ENCODE measurements at places on chromosomes 11 and 22.

GRCh38 chr22:23591201-23591791 lies 11.2 kb upstream of the IGLL1 start:
- no peak for DNase-seq

GRCh38 chr22:35318346-35319215 lies 18.9 kb downstream of the TOM1 start:
- no peak for DNase-seq

DNA sequence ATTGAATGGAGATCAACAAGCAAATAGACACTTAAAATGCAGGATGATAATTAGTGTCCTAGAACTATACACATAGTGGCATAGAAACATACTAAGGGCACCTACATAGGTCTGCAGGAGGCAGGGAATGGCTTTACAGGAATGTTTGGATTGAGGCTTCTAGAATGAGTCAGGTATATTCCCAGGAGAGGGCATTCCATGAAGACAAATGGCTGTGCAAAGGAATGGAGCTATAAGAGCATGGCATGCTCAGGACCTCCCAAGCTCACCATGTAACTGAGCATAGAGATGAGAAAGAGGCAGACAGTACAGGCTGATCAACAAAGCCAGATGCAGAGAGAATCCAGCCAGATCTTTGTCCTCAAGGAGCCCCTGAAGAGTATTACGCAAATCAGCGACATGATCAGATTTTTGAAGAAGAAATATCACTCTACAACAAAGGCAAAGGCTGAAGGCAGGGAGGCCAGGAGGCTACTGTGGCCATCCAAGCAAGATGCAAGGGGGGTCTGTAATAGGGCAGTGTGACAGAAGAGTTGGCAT lies 211.1 kb upstream of the MTNR1B start:
- DNase-seq, result no peak

GRCh38 chr11:76280151-76280881 lies 74.0 kb upstream of the WNT11 start:
- DNase-seq, result no peak

- no peak for DNase-seq
These were observed 2.1 kb downstream of the CSNK1E start for GRCh38 chr22:38314933-38315822.

DNA sequence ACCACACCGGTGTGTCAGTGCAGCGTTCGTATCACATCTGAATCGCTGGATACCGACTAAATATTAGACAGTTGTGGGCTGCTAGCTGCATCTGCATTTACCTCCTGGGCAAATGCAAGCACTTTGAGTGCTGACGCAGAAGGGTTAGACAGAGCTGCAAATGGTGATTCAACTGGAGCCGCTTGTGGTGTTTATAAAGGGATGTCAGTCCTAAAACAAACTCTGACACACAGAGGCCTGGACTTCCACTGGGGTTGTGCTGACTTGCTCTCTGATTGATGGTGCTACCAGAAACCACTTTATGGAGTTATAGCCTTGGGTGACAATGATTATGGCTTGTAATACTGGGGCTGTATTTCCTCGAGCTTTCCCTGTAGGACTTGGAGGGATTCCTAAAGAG lies 374.4 kb downstream of the NTM start:
- no peak for DNase-seq

GRCh38 chr11:128970598-128971190 lies 28.0 kb upstream of the TP53AIP1 start:
- DNase-seq, result no peak

GRCh38 chr11:85709941-85710702 lies 24.1 kb upstream of the CCDC89 start:
- DNase-seq, result no peak

GRCh38 chr11:111001081-111001430 lies 244.5 kb upstream of the POU2AF2 start:
- peak; percentile 36 for DNase-seq

DNA sequence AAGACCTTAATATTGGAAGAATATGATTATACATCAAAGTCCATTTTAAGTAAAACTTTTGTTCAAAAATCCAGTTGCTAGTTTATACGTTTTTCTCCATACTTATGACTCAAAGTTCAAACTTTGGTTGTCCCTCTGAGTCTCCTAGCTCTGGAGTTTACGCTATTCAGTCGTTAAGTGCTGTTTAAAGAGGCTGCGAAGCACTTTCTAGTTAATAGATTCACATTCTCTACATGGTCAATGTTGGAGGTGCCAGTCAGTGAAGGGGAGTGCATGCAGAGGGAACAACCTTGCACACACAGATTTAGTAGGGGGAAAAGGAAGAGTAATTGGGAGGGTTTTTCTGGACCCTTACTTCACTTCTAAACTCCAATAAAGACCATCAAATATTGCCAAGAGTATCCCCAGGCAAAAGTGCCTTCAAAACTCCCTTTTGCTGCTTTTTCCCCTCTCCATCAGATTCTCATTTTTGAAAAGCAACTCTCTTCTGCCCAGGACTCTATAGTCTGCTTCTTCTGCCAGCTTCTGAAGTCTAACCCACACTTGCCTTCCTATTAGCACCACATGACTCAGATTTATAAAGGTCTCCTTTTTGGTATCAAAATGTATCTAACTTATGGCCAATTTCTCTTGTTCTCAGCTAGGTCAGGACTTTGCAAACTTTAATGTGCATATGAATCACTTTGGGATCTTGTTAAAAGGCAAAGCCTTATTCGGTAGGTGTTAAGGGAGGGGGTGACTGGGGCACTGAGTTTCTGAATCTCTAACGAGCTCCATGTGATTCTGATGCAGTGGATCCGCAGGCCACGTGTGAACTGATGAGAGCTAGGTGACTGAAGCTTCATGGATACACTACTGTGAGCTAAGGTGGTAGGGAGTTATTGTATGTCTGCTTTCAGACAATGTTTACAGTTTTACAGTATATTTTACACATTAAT lies 96.2 kb upstream of the MTMR2 start:
- no peak for DNase-seq

DNA sequence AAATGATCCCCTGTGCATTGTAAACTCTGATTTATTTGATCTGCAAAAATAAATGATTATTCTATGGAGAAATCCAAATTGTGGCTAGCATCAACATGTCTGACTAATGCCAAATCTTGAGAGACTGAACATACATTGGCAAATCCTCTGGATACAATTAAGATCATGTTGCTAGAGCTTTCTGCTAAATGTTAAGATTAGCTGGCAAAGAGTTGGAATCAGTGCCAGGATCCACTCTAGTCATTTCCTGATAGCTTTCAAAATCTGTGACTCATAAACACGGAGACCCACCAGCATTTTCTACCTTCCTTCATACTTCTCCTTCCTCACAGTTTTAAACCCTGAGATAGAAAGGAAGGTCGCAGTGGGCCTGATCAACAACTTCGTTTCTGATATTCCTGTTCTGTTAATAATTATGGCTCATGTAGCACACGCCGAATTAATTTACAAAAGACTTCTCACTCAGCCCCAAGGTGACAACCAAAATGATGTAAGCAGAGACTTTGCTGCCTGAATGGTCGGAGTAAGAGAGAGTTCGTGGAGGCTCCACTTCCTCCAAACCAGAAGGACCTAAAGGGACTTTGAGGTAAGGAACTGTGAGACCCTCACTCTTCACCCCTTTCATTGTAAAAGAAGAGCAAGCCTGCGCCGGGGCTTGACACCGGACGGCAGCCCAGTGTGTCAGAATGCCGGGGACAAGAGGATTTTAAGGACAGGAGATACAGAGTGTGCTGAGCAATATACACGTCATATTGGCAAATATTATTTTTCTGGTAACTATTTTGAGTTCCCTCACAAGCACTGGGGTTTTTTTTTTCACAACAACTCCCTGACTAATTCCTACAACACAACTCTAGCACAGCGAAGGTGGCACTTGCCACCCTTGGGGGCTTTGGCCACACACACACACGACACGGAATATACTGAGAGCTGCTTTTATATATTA lies 42.0 kb downstream of the SERPINH1 start:
- peak; percentile 59 for DNase-seq

GRCh38 chr11:94791216-94791889 lies 23.2 kb downstream of the AMOTL1 start:
- no peak for DNase-seq

DNA sequence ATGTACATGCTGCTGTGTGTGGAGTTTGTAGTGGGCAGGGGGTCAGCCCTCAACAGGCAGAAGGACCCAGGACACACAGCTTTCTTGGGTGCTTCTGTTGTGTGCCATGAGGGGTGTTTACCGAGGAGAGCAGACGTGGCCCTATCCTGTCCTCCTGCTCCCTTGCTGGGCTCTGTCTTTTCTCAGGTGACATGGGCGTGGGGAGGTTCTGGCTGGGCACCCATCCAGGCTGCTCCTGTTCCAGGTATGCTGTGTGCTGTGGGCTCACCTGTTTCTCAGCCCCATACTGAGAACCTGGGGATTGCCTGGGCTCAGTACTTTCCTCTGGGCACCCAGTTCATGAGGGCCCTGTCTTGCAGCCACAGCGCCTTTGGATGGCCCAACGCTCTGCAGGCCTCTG lies 23.3 kb downstream of the MICALL1 start:
- no peak for DNase-seq

DNA sequence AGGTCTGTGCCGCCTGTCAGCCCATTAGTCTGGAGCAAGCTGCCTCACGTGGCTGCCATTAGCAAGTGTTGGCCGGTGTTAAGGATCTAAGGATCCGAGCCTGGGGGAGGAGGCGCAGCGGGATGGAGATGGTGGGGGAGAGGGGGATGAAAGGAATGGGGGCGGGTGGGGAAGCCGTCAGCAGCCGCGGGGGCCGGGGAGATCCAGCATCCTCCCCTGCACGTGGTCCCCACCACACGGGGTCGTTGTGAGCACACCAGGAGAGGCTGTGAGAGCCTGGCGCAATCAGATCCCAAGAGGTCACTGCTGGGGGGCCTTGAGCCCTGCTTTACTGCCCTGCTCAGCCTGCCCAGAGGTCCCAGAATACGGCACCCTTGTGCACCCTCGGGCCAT lies 7.3 kb downstream of the CABP7 start:
- DNase-seq, result no peak

GRCh38 chr11:45803971-45804760 lies 783 bp upstream of the SLC35C1 start:
- no peak for DNase-seq

DNA sequence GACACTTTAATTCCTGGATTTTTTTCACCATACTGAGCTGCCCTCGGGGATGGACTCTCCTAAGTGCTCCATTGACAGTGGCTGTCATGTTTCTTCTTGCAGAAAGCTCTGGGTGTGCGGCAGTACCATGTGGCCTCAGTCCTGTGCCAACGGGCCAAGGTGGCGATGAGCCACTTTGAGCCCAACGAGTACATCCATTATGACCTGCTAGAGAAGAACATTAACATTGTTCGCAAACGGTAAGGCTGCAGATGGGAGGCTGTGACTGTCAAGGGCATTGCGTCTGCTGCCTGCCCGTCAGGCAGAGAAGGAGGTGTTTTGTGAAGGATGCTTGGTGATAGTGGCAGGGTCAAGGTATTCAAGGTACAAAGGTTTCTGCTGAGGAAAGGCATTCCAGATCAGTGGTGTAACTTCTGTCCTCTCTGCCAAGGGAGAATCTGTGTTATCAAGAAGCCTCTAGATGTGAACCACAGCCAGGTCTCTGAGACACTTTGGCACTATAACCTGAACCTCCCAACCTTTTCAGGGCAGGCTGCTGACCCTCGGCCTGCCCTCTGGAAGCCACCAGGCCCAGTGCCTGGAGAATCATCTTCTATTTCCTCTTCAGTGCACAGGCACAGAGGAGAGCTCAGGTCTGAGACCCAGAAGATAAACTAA lies 30.8 kb downstream of the ACO2 start:
- no peak for DNase-seq

GRCh38 chr11:2663506-2663905 lies 36.3 kb downstream of the KCNQ1OT1 start:
- DNase-seq, result no peak

DNA sequence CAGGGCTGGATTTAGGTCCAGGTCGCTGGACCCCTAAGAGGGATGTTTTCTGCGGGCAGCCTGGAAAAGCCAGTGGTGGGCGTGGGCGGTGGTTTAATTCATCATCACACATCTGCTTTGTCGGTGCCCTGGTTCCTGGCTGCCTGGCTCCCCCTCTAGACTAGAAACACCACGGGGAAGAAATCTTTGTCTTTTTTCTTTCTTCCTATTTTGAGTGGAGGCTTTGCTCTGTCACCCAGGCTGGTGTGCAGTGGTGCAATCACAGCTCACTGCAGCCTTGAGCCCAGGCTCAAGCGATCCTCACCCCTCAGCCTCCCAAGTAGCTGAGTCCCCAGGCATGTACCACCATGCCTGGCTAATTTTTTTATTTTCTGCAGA lies 86.6 kb upstream of the LINC01488 start:
- DNase-seq, result no peak

DNA sequence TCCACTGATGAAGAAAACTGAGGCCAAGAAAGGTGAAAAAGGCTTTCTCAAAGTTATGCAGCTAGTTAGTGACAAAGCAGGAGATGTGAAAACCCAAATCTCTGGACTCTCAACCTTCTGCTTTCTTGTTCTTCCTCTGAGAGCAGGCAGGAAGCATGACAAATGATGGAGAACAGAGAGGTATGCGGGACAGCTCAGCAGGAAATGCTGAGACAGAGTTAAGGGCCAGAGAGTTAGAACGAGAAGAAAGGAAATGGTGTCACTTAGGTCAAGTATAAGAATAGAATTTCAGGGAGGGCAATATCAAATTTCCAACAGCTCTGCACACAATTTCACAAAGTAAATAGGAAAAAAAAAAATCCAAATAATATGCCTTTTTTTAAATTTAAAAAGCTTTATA lies 67.6 kb upstream of the ARHGAP42 start:
- DNase-seq, result no peak

DNA sequence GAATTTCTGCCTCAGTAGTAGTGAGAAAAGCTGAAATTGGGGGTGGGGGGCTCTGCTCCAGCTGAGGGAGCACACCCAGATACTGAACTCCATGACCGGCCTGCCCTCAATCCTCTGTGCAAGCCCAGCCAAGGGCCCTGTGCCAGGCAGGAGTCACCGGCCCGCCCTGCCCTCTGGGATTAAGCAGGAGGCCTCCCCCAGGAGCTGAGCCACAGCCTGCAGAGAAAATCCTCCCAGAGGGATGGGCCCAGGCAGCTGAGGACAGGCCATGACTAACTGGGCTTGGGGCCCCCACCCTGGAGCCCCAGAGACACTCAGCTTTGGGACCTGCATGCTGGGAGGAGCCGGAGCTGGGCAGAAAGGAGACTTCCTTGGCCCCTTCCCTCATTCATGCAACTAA lies 48.8 kb downstream of the MN1 start:
- DNase-seq, result no peak

- no peak for DNase-seq
These were observed 73.7 kb downstream of the FLI1 start for GRCh38 chr11:128767591-128768001.

DNA sequence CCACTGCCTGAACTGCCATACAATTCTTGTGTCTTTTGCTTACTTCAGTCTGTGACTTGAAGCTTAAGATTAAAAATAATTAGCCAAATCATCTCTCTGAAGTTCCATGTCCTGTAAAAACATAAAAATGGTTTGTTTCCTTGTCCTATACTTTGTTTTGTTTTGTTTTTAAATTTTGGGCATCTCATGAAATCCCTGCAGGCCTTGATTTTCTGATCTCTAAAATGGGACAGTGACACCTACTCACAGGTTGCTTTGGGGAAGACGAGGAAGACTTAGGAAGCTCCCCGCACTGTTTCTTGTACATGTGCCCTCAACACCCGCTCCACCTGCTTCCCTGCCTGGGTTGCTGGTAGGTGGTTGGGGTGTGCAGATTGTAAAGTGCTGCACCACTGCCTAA lies 38.9 kb downstream of the TSPAN18 start:
- DNase-seq, result no peak

GRCh38 chr11:104510169-104510568 lies 346.2 kb upstream of the PDGFD start:
- no peak for DNase-seq

Measured in BJ (cell line).